ENCODE measurements at places on chromosomes 2 and 18. TPM values are rescaled to one million over a fixed set of nuclear protein-coding genes. Genes with fewer than 3 reads are reported as not detected.

The MAP4K4 gene
- 250 TPM for total RNA-seq

The AGFG1 gene
- 33.9 TPM for total RNA-seq

The CPLX4 gene
- total RNA-seq = not detected

The WDSUB1 gene
- total RNA-seq = 8.6 TPM

The GALNT14 gene
- total RNA-seq = 2.3 TPM

The RBBP8 gene
- 20.8 TPM for total RNA-seq

The ZNF521 gene
- 13.1 TPM for total RNA-seq

The DYNC2LI1 gene
- 29.7 TPM for total RNA-seq

The MLPH gene
- total RNA-seq = 50.9 TPM

The LYPD6 gene
- total RNA-seq = 7.8 TPM

The CRYGA gene
- total RNA-seq = not detected

The CDC42EP3 gene
- 125 TPM for total RNA-seq

The CYP27C1 gene
- not detected for total RNA-seq

The SCN2A gene
- total RNA-seq = 5.6 TPM

The KIAA2012 gene
- total RNA-seq = 0.09 TPM

The AGXT gene
- not detected for total RNA-seq

The STAT4 gene
- 2.8 TPM for total RNA-seq

The TMEM247 gene
- not detected for total RNA-seq

The NYAP2 gene
- total RNA-seq = not detected

The GLI2 gene
- 14.9 TPM for total RNA-seq

The STON1 gene
- total RNA-seq = 14.5 TPM

The CNDP1 gene
- total RNA-seq = not detected

The GCA gene
- 11.5 TPM for total RNA-seq

The MAP3K19 gene
- not detected for total RNA-seq

The ATL2 gene
- 87.5 TPM for total RNA-seq

The GAD1 gene
- not detected for total RNA-seq

The DQX1 gene
- 0.32 TPM for total RNA-seq

The ZEB2 gene
- total RNA-seq = 50.8 TPM

The MTHFD2 gene
- total RNA-seq = 195 TPM

The GALR1 gene
- total RNA-seq = not detected

The SP5 gene
- not detected for total RNA-seq

The APLF gene
- 6.3 TPM for total RNA-seq

The CRYGC gene
- not detected for total RNA-seq

The TFCP2L1 gene
- total RNA-seq = not detected

The PLGLB1 gene
- total RNA-seq = 0.83 TPM

The AQP12B gene
- not detected for total RNA-seq

The AFF3 gene
- 3.8 TPM for total RNA-seq

The PJVK gene
- total RNA-seq = 2.1 TPM

The CCDC102B gene
- 2.4 TPM for total RNA-seq

The HOXD12 gene
- total RNA-seq = not detected

The ASXL3 gene
- 1.3 TPM for total RNA-seq

The NCKAP1 gene
- 391 TPM for total RNA-seq

The AP1S3 gene
- 12.6 TPM for total RNA-seq

The HOXD3 gene
- 2.4 TPM for total RNA-seq

The CERKL gene
- not detected for total RNA-seq

The SPC25 gene
- total RNA-seq = 3.6 TPM

The TNFAIP6 gene
- total RNA-seq = 41.6 TPM

The B3GNT7 gene
- total RNA-seq = under 0.01 TPM

The LOXHD1 gene
- total RNA-seq = not detected

The ANKRD53 gene
- total RNA-seq = 1.5 TPM

The SLC4A3 gene
- total RNA-seq = 6.6 TPM

The PECR gene
- 9.5 TPM for total RNA-seq

The PTPRN gene
- 67.6 TPM for total RNA-seq

The GCKR gene
- total RNA-seq = 0.51 TPM

The PNKD gene
- 43.7 TPM for total RNA-seq

The ASB18 gene
- not detected for total RNA-seq
